ENCODE measurements at places on chromosomes 12 and 14.

DNA sequence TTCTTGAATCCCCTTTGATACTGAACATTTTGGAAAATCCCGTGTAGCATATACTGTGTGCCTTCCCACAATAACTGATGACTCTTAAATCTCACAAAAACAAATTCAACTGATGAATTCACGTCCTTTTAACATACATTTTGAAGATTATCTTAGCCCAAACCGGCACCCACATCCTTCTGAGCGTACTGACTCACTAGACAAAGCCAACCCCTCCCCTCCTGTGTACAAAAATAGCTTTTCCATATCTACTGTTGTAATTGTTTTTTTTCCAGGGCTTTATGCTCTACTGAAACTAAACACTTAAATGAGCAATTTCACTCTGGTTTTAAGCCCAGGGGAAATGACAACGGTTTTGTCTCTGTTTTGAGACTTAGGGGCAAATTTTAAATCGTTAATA is 109.4 kb upstream of the ATF7IP start:
- no peak for DNase-seq

DNA sequence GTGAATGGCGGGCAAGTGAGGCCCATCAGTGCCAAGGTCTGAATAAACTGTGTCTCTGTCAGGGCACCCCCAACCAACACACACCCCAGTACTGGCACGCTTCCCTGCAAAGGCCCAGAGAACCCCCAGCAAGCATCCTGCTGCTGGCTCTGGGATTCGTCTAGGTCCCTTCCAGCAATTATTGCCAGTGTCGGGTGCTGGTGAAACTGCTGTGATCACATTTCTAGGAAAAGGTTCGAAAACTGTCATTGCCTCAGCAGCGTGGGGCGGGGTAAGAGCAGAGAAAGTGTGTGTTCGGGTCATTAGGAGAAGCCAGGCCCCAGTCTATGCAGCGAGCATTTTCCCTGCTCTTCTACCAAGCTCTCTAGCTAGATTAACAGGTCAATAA is 2.5 kb downstream of the FAM222A start:
- no peak for DNase-seq

DNA sequence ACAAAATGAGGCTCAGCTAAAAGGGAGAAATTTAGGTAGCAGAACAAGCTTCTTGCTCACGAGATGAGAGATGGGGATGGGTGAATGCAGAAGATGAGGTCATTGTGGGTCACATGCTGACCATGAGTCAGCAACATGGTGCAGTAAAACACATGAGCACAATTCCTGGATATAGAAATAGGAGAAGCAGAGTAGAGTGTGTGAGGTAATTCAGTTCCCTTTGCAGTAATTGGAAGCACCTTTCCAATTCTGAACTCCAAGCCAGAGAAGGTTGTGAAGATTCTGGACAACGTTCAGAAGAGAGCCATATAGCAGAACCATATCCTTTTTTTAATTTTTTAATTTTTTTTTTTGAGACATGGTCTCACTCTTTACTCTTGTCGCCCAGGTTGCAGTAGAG is 62.0 kb upstream of the LMNTD1 start:
- DNase-seq: no peak

DNA sequence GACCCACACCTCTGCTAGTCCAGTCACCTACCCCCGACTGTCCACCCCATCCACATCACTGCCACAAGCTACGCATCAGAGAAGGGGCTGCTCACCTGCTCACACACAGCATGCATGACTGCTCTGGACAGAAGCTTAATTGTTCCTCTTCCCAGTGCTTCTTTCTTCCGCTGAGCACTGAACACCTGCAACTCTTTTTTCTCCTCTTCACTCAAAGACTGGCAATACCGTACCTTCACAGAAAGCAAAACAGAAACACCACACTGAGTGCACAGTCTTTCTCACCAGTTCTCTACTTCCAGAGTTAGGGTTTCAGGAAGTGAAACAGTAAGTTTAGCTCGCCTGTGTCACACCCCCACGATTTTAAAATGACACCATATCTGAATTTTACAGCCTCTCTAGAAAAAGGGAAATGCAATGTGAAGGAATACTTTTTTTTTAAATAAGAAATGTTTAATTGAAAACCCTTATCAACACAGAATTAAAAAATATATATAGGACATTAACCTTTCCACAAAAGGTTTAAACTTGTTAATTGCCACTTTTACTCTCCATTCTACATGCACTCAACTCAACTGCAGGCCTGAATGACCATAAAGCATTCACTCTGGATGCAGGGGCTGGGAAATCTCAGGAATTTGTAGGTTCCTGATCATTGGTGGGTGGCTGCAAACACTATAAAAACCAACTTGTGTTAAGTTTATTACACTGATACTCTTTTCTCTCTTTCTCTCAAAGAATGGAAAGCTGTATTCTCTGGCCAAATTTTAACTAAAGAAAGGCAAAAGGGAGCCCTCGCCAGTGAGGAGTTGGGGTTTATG is 120.0 kb downstream of the PRICKLE1 start:
- DNase-seq: no peak

DNA sequence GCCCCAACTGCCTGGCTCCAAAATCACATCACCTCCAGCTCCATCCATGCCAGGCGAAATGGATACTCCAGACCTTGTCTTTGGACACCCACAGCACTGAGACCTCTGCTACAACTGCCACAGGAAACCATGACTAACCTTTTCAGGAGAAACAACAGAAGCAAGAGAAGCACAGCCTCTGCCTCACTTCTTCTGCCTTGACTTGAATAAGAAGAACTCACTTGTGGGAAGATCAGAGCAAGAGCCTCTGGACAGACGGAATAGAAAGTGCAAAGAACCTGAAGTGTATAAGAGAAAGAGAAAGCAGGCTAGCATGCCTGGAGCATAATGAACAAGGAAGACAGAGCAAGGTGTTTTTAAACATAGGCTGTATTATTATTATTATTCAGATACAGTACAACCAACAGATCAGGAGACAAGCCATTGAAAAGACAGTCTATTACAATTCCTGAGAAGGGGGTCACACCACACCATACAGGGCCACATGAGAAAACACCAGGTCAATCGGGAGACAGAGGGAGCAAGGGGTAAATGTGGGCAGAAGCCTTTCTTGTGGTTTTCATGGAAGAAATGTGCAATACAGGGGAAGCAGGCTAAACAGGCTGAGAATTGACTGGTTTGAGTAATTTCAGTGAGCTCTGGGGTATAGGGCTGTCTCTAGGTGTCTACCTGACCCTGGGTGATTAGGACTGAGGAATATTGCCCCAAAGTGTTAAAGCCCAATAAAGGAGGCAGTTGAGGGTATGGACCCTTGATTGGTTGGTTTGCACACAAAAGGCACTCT is 7.4 kb upstream of the OR10P1 start:
- no peak for DNase-seq

GRCh38 chr14:102822311-102822863 is 45.1 kb downstream of the TRAF3 start:
- peak; percentile 54 for DNase-seq
